Hematopoietic multipotent progenitor cell (in vitro differentiated cells): ENCODE measurements at places on chromosomes 6 and 20.

GRCh38 chr6:21135484-21136013, 458.0 kb upstream of the SOX4 start:
- no peak for DNase-seq

GRCh38 chr20:4090756-4091489, 75.6 kb upstream of the RNF24 start:
- DNase-seq = no peak

DNA sequence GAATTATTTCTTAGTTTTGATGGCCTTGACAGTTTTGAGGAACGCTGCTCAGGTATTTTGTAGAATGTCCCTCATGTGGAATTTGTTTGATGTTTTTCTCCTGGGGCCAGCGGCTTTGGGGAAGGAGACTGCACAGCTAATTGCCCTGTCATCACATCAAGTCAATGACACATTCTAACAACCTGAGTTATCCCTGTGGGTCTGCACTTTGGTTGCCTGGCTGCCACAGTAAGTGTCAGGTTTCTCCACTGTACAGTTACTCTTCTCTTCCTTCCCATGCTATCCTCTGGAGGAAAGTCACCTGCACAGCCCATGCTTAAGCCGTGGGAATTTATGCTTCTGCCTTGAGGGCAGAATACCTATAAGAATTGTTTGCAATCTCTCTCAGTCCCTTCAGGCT, 1.4 kb upstream of the TREML4 start:
- no peak for DNase-seq

DNA sequence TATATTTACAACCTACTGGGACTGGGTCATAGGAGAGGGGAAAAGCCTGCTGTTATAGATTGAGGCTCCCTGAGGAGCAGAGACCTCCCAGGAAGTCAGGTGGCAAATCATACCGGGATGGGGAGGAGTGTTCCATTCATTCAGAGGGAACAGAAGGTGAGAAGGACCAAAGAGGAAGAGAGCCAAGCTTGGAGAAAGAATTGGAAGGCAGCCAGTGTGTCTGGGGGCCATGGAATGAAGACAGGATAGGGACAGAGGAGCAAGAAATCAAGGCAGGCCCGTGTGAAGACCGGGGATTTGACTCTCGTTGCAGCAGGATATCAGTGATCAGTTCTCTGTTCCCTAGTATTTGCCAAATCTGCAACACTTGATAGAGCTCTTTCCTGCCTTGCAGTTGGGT, 5.7 kb upstream of the ZNF217 start:
- DNase-seq = no peak

DNA sequence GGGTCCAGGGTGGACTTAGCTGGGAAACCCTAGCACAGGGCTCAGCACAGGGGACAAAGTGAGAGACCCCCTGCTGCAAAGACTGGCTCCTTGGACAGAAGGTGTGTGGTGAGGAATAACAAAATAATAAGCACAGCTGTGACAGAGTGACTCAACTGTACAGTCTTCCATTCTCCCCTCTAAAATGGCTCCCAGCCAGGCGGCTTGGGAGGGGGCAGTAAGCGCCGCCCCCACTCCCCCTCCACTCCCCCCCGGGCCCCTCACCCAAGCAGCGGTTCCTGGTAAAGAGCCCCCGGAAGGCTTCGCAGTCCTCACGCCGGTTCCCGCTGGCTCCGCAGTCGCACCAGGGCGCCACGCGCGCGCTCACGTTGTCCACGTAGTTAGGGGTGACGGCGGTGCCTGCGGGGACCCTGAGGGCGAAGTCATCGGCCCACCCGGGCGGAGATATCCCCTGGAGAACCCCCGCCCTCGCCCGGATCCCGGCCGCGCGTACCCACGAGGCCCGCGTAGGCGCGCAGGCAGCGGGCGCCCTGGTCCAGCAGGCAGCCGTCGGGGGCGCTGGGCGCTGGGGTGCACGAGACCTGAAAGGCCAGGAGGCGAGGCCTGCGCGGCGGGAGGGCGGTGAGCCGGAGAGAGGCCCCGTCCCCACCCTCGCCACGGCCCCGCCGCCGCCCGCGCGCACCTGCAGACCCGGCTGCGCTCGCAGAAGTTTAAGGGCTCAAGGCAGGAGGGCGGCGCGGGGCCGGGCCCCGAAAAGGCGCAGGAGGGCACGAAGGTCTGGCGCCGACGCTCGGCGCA, 2.7 kb downstream of the GFRA4 start:
- no peak for DNase-seq

DNA sequence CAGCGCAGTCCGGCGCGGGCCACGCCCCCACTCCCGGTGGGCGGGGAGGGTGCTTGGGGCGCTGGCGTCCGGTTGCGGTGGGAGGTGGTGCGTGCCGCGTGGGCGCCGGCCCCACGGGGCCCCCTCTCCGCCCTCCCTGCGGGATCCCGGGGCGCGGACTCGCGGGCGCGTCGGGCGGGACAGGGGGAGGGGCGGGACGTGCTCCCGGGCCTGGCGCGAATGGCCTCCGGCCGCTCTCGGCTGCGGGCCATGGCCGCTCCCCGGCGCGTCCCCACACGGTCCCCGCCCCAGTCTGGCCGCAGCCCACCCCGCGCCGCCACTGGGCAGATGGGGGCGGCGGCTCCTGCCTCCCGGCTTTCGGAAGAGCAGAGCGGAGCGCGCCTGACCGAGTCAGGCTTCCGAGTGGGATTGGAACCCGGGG, 771 bp upstream of the PPP1R3G start:
- no peak for DNase-seq

DNA sequence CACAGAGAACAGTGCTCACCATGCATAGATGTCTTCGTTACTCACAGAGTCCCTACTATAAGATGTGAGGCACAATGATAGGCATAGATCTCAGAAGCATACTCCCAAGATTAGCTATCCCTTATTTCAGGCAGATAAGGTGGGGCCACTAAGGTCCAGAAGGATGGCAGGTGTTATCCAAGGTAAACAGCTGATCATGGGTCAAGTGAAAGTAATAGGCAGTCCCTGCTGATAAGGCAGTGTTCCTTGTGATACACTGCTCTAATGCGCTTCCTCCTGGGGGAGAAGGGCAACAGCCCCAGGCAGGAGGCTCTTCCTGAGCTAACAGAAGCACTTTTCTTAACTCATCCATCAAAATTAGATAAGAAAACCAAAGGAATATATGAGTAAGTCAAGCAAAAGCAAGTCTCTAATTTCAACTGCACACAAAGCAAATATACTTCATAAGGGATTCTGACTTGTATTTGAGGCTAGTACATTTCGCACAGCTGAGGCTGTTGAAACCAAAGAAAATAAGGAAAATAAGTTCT, 42.2 kb downstream of the METTL24 start:
- DNase-seq = no peak

- peak; percentile 62 for DNase-seq
Measured at GRCh38 chr6:14721103-14721758, 524.6 kb upstream of the JARID2 start.

DNA sequence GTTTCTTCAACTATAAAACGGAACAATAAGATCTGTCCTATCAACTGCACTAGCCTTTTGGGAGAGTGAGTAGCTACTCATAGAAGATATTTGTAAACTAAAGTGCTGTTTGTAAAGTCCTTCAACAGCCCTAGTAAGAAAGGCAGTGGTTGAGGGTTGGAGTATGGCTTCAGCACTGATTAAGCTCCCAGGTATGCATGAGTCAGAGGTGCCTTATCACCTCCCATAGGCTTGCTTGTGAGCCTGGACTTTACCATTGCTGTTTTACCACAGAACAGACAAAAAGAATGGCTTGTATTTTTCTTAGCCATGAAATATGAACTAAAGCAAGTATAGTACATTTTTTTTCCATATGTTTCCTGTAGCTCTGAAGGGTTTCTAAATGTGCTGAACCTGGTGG, 44.1 kb downstream of the SAMD3 start:
- no peak for DNase-seq
